ENCODE measurements at places on chromosomes 1 and 21. TPM values are rescaled to one million over a fixed set of nuclear protein-coding genes. Genes with fewer than 3 reads are reported as not detected.

GRCh38 chr1:93581917-93582850, 99.5 kb downstream of the BCAR3 start:
- DNase-seq: no peak

- DNase-seq: no peak
Measured at GRCh38 chr1:176800978-176801513, 338.1 kb downstream of the PAPPA2 start.

DNA sequence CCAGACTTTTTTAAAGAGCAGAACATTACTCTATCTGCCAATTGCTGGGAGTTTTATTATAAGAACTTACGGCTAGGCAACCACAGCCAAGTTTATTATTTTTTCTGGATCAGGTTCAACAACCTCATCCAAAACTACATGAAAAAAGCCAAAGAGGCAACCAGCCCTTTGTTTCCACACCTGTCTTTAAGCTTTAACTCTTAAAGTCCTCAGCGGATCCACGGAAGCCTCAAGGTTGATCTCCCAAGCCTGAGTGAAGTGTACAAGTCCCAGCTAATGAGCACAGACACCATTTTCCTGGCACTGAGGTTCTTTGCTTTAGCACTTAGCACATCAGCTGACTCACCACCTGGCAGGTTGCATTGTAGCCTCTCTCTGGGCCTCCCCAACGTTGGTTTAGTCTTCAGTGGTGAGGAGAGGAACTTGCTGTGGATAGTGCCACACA, 143.1 kb downstream of the TGFBR3 start:
- no peak for DNase-seq

- DNase-seq: no peak
Measured at GRCh38 chr1:65075123-65075976, 72.7 kb upstream of the AK4 start.

DNA sequence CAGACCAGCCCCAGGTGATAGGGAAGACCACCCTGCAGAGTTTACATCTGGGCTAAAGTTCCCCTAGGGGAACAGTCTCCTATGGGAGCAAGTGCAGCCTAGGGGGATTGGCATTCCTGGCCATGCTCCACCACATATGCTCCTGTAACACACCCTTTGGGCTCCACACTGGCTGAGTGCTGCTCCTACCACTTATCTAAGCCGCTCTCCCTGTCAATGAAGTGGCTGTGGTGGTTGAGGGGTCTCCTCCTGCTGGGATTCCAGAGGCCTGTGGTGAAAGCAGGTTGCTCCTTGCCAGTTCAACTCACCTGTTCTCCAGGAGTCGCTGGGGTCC, 51.1 kb downstream of the COL24A1 start:
- DNase-seq: no peak

GRCh38 chr1:115230281-115230680, 107.8 kb downstream of the NGF start:
- DNase-seq: no peak

GRCh38 chr1:67542747-67543146, 112.5 kb upstream of the SERBP1 start:
- DNase-seq: no peak

DNA sequence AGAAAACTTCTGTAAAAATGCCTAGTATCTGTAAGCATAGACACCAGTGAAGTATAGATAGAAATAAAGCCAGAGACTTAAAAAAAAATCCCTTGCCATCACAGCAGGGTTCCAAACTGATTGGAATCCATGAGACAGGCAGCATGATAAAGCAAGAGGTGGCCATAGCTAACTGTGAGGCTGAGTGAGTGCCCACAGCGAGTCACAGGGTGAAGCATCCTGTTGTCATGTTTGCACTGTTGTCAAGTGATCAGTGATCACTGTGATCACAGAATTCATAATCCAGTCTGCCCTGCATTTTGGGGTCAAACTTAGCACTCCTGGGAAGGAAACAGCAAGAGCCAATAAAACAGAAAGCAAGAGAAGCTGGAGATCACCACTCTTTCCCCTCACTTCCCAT, 33.3 kb downstream of the LRRC8B start:
- no peak for DNase-seq

GRCh38 chr1:21594935-21595897, 73.9 kb downstream of the RAP1GAP start:
- no peak for DNase-seq

- no peak for DNase-seq
Measured at GRCh38 chr1:216186141-216186540, 237.1 kb downstream of the USH2A start.

- no peak for DNase-seq
Measured at GRCh38 chr1:53132176-53132575, 10.3 kb downstream of the SLC1A7 start.

DNA sequence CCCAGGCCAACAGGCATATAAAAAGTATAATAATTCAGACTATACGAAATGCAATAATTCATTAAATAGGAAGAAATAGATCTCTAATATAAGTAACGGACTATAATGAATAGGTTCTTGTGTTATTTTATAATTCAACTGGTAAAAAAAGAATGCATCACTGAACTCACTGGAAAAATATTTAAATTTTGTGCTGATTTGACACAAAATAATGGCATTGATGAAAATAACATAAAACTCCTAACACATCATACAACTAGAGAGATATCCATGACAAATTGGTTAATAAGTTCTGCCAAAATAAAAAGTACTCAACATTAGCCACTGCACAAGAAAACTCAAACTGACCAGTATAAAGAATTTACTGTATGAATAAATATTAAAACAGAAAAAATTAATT, 57.1 kb upstream of the RAB4A start:
- DNase-seq: no peak

DNA sequence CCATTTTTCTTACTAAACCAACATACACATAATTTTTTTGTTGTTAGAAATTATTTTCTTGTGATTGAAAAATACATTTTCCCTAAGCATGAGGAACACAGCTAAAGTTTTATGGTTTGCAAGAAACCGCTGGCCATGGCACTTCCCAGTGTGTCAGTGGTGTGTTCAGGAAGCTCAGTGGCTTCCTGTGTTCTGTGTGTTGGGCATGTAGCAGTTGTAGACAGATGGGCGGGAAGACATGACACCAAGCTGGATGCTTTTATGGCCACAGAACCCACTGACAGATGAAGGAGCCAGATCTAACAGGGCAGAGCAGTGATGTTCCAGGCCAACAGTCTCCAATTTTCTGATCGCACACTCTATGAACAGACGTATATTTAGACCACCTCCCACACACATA, 119.8 kb downstream of the GALNT2 start:
- DNase-seq: no peak

GRCh38 chr1:89104147-89104546, 21.8 kb downstream of the GBP2 start:
- DNase-seq: no peak

GRCh38 chr1:117967477-117967876, 37.9 kb downstream of the WDR3 start:
- no peak for DNase-seq

GRCh38 chr1:40886318-40887011, 24.3 kb upstream of the CITED4 start:
- no peak for DNase-seq

The PRKAA2 gene
- total RNA-seq: 5.6 TPM

The CACNA1S gene
- total RNA-seq: 0.05 TPM

The LAMC2 gene
- total RNA-seq: 9.9 TPM

The LEMD1 gene
- 1.3 TPM for total RNA-seq

The ANKRD34A gene
- total RNA-seq: 0.86 TPM

The FABP3 gene
- 6.7 TPM for total RNA-seq

The CHD1L gene
- 67.4 TPM for total RNA-seq
